ENCODE measurements at places on chromosomes 11 and 22.
A peak's percentile ranks its signal among the peaks of the same experiment; 100 is the strongest.

DNA sequence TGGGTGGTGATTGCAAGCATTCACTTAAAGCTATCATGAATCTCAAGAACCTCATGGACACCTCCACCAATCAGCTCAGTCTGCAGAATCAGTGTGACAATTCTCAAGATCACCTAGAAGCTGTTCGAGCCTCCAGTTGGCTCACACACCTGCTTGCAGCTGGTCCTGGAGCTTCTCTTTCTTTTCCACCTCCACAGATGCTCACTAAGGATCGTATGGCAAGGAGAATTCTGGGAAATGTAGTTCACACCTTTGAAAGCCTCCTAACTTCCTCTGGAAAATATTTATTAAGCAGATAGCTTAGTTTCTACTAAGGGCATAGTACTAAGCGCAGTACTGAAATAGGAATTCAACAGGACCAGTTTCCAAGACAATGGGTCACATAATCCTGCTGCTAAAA is 26.2 kb downstream of the FSHB start:
- DNase-seq = no peak

GRCh38 chr11:78392854-78393253 is 24.8 kb downstream of the GAB2 start:
- no peak for DNase-seq

GRCh38 chr11:74950374-74950969 is 1.4 kb downstream of the SPCS2 start:
- DNase-seq = peak; percentile 14

DNA sequence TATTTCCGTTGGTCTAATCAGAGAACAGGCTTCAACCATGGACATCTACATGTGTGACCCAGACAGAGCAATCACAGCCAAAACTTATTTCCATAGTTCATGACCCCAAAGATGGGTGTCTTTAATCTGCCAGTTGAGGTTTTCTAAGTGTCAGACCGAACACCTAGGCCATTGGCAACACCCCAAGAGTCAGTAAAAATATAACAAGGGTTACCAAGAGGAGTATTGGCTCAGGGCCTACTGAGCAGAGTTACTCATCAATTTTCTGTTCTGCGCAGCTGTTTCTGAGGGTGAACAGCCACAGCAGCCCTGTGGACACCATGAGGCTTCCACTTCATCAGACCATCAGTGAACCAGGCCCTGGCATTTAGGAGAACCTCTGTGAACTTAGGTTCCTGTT is 18.8 kb downstream of the GUCD1 start:
- DNase-seq = no peak

DNA sequence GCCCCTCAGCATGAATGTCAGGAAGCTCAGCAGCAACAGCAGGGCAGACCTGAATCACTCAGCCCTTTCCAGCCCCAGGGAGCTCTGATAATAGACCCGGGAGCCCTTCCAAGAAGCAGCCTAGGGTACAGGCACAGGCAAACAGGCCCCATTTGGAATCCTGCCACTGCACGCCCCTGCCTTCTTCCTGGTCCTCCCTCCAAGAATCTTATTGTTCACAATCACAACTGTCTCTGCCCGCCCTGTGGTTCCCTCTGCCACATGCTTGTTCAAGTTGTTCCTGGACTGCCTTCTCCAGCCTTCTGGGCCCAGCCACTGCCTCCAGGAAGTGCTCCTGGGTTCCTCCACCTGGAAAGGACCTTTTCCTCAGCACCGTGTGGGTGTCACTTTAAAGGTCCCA is 54.6 kb downstream of the LRRC32 start:
- DNase-seq = no peak

DNA sequence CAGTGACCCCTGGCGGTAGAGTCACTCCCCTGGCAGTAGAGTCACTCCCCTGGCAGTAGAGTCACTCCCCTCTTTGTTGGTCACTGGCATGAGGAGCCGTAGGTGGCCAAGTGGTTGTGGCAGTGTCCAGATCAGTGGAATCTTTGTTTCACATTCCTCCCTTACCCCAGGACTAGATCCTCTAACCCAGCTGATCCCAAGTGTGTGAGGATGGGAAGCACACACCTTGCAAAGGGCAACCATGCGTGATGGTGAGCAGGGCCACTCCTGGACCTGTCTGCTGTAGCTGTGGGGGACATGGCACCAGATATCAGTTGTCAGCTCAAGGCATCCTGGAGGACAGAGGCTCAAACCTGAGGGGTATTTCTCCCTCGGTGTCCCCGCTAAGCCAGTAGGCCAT is 37.8 kb downstream of the OSBP2 start:
- no peak for DNase-seq

DNA sequence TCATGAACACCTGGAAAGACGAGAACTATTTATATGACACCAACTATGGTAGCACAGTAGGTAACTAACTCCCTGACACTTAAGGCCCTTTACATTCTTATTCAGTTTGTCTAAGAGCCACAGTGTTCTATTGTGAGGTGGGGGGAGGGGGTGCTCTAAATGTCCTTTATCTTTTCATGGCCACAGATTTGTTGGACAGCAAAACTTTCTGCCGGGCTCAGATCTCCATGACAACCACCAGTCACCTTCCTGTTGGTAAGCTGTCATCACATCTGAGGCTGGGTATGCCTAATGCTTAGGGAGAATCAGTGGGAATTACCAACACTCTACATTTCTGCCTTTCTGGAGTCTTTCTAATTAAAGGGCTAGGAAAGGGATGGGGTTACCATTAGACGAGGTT is 30.7 kb downstream of the EHF start:
- DNase-seq = no peak

DNA sequence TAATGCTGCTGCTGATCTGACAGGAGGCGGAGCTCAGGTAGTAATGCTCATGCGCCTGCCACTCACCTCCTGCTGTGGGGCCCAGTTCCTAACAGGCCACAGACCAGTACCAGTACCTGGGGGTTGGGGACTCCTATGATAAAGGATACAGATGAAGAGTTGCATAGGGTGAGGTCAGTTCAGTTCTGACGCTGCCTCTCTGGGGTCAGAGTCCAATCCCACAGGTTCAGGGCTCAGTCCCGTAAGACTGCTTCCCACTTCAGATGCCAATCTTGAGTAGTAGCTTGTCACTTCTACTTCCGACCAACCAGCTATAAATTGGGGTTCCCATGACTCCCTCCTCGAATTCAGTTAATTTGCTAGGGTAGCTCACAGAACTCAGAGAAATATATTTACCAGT is 8.6 kb downstream of the ASRGL1 start:
- DNase-seq = no peak

DNA sequence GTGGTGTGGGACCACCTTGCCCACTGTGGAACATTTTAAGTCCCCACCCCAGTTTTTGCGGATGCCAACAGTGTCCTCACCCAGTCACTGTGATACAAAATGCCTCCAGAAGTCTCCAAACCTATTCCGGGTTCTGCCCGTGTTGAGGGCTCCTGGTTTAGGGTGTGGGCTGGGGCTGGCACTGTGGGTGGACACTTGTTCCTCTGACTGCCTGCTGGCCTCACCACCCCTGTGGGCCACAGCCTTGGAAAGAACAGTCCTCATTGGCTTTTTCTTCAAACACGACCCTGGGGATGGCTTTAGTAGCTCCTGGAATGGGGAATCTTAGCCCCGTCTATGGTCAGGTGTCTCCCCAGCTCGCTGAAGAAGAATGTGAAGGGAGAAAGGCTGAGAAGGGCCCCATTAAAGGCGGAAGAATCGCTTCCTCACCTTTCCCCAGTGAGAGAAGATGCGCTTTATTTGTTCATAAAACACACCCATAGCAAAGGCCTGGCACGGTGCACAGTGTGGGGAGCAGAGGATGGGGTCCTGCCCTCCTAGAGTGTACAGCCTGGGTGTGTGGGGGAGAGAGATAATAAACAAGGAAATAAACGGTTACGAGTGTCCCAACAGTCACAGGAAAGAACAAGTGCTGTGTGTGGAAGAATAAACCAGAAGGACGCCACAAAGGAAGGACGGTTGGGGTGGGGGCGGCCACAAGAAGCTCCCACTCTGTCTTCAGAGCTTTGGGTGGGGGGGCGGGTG is 91.6 kb upstream of the SLC22A12 start:
- DNase-seq = no peak

DNA sequence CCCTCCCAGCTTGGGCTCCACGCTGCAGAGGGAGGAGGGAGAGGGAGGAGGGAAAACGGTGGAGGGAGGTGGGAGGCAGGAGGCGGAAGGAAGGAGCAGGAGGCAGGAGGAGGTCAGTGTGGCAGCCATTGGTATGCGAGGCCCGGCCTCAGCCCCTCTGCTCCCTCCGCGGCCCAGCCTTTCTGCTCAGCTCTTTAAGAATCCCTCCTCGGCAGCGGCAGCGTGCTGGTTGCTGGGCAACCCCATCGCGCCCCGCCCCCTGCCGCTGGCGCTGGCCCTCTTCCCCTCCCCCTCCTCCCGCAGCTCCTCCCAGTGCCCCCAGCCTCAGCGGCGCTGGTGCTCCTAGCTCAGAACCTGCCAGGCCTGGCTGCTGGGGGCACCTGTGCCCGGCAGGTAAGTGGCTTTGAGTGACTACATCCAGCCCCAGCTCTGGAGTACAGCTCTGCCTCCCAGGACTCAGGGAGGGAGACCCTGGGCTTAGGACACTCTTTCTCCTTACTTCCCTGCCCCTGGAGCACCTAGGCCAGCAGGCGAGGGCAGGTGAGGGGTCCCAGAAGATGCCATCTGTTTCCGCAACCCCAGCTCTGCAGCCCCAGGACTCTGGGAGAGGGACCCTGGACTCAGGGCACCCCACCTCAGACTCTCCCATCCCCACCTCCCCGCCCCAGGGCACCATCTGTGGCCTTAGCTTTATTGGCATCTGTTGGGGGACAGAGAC is 7.2 kb upstream of the FLRT1 start:
- DNase-seq = no peak

- DNase-seq = peak; percentile 88
Measured at GRCh38 chr11:59560702-59561473, 49.5 kb downstream of the OR4D9 start.

DNA sequence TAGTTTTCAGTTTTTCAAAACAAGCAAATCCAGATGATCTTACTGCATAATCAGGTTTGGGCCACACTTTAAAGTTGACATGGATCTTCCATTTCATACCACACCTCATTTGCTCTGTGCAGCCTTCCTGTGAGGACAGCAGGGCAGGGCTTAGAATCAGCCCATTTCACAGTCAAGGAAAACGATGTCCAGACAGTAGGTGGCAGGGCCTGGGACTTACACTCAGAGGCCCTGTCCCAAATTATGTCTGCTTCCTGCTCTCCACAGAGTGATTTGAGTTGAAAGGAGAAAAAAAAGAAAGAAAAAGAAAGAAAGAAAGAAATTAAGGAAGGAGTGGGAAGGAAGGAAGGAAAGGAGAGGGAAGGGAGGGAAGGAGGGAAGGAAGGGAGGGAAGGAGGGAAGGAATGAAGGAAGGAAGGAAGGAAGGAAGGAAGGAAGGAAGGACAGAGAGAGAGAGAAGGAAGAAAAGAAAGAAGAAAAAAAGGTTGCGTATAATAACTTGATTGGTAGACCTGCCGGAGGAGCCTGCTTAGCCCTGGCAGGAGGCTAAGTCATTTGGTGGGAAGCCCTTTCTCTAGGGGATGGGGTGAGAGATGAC is 23.6 kb downstream of the TSKU start:
- DNase-seq = no peak

- DNase-seq = peak; percentile 66
Measured at GRCh38 chr22:42296381-42296853, 26.0 kb upstream of the TCF20 start.

- DNase-seq = no peak
Measured at GRCh38 chr11:34356130-34356529, 1.7 kb downstream of the ABTB2 start.

DNA sequence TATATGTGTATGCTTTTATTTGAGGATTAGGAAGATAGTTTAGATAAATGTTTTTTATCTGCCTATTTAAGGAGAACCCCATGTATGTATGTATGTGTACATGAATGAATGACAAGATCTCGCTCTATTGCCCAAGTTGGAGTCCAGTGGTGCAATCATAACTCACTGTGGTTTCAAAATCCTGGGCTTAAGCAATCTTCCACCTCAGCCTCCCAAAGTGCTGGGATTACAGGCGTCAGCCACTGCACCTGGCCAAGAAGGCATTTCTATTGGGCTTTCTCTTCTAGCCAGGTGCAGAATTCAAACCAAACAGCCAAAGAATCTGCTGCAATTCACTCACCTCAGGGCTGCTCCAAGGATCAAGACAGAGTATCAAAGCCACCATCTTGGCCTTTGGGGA is 25.5 kb upstream of the DGKZ start:
- no peak for DNase-seq

DNA sequence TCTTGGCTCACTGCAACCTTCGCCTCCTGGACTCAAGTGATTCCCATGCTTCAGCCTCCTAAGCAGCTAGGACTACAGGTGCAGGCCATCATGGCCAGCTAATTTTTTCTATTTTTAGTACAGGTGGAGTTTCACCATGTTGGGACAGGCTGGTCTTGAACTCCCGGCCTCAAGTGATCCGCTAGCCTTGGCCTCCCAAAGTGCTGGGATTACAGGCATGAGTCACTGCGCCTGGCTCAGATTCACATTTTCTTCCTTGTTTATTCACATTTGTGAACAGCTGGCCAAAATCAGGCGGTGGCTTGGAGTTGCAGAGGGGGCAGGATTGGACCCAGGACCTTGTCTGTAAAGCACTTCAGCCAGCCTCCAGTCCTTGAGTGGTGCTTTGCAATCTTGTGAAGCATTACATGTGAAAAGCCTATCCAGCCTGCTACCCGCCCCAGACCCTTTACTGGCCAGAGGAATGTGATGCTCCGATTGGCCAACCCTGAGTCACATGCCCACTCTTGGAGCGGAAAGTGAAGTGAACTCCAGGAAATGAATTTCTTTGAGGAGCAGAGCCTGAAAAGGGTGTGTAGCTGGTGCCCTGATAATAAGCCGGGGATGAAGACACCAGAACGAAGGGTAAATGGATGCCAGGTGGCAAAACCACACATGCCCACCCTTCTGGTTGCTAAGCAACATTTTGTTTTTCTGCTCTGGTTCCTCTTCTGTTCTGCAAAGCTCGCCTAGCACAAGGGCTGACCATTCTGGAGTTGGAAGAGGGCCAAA is 62.6 kb upstream of the PTPRJ start:
- DNase-seq = peak; percentile 63

DNA sequence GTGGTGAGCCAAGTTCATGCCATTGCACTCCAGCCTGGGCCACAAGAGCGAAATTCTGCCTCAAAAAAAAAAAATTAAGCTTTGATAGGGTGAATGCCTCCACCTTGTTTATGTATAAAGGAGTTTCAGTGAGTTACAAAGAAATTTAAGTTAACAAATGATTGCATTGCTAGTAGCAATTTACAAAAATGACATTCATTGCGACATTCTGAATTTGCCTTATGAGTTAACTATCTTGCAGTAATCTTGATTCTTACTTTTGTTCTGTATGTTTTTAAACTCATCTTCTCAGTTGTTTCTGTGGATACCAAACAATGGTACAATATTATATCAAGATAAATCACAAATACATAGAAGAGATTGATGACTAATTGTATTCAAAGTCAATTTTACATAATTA is 207.0 kb downstream of the DDX10 start:
- DNase-seq = no peak

- no peak for DNase-seq
Measured at GRCh38 chr11:87299041-87299481, 261.3 kb downstream of the TMEM135 start.

- no peak for DNase-seq
Measured at GRCh38 chr11:1333860-1334259, 24.4 kb upstream of the TOLLIP start.
